ENCODE measurements at places on chromosomes 6 and 20.

GRCh38 chr6:136035378-136036070, 184.0 kb downstream of the PDE7B start:
- DNase-seq = no peak

DNA sequence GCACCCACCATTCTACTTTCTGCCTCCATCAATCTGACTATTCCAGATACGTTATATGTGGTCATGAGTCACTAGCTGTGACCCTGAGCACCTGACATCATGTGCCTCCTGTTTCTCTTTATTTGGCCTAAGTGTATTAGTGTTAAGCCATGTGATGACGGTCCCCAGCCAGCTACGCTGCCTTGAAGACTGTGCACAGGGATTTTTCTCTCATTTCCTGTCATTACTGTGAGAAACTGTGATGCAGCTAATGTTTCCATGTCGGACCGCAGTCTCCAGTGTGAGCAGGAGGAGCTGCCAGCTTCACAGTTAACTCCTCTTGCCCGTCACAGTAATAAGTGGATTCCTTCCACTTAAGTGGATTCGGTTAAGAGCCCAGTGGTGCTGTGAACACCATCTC, 9.9 kb upstream of the SPATS1 start:
- DNase-seq = no peak

GRCh38 chr6:45369870-45370269, 7.9 kb downstream of the SUPT3H start:
- DNase-seq = no peak

GRCh38 chr6:15631432-15631831, 31.4 kb downstream of the DTNBP1 start:
- no peak for DNase-seq

DNA sequence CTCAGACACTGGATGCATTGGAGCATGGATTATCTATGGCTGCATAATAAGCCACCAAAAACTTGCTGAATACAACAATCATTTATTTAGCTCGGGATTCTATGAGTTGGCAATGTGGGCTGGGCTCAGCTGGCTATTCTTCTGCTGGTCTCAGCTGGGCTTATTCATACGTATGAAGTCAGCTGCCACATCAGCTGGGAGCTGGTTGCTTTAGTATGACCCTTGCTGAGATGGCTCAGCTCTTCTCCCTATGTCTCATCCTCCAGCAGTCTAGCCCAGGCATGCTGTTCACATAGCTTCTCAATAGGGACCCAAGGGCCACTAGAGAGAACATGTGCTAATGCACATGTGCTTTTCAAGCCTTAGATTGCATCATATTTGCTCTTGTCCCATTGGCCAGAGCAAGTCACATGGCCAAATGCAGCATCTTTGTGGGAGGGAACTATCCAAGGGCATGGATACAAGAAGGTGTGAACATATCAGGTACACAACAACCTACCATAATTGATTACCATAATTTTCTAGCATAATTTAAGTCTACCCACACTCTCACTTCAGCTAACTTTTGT, 444.6 kb downstream of the KIF16B start:
- DNase-seq = no peak

DNA sequence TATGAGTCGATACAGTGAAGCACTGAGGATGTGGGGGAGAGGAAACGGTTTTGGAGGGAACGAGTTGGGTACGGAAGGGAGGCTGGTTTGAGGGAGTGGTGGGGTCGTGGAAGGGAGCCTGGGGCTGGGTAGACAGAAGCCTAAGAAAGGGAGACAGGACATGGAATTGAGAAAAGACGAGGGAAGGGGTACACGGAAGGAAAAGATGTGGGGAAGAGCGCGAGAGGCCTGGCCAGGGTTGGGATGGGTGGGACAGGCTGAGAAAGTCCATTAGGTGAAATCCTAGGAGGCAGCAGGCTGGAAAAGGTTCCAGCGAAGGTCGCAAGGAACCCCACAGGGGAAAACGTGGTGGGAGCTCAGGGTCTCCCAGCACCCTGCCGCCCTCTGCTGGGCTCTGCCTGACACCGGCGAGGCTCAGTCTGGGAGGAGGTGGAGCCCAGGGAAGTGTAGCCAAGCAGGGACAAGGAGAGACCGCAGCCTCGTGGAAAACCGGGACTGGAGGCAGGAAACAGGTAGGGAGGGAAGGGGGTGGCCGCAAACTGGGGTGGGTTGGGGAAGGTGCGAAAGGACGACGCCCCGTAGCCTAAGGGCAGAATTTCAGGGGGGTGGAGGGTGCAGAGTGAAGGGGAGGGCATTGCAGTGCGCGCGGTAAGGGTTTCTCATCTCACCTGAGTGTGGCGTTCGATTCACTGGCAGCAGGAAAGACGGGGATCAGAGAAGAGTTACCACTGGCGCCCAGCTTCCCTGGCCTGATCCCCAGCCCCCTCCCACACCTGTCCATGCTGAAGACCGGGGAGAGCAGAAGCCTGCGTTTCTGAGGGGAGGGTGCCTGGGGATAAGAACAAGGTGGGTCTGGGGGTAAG, 4.3 kb downstream of the GABBR1 start:
- DNase-seq = no peak

DNA sequence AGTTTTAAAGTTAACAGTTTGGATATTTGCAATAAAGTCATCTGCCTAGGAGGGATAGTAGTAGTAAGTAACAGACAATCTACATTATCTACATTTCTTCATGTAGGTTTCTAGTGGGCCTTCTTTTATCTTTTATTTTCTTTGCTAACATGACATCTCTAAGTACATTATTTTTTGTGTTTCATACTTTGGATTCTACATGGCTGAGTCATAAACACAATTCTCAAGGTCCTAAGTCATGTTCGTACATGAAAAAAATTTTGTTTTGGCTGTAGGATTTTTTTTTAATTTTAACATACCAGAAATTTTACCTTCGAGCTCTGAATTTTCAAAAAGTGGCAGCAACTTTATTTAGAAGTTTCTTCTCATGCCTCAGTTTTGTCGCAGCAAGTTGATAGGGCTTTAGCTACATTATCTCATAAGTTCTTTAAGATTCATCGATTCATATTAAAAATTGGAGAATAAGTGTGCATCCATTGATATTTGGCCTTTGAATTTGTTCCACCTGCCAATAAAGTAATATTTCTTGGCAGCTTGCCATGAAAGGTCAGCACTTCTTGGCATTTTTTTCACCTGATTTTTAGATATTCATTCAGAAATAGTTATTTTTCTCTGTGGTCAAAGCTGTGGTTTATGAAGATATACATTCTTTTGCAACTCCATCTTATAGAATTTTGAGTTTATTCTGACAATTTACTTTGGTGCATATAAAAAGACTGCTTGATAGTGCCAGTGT, 146.2 kb downstream of the GRIK2 start:
- no peak for DNase-seq

DNA sequence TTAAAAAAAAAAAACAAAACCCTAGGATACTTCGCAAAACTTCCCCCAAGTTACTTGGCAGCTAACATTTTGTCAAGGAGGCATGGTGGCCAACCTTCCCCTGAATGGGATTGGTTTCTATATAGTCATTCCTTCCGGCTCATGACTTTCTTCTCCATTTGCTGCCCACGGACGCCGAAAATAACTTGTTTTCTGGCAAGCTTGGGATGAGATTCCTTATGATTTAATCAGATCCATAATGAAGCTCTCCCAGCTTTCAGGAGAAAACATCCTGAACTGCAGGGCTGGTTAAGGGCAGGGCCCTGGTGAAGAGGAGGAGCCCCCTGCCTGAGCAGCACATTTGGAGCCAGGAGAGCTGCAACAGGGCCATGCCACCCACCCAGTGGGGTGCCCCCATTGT, 49.9 kb downstream of the PPP1R16B start:
- DNase-seq = no peak

DNA sequence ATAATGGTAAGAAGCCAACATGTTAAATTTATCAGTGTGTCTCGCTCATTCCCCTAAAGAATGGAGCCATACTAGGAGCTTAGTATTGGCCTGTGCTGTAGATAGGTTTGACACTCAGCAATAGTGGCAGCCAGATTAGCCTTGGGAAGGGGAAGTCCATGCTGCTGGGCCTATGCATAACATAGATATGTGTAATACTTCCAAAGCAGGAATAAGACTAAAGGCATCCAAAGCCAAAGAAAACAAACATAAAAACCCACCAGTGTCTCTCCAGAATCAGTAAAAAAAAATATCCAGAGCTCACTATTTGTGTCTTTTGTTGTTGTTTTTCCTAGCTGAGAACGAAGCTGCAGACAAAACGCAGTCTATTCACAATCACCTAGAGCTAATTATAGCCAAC, 104.2 kb upstream of the STXBP5 start:
- DNase-seq = no peak

DNA sequence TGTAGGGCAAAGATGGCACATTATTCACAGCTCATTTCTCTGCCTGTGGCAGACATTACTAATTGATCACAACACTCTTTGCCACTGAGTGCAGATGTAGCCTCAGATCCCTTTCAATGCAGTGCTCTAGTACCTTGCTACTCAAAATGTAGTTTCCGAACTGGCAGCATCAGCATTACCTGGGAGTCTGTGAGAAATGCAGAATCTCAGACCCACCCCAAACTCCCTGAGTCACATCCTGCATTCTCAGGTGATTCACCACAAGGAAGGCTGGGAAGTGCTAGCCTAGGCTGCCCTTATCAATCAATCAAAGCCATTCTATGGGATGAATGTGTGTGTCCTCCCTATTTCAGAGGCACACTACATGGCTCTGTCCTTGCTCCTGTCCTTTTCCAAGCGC, 58.5 kb downstream of the PCNA start:
- no peak for DNase-seq

GRCh38 chr6:82687855-82688254, 324.2 kb downstream of the TPBG start:
- DNase-seq = no peak

DNA sequence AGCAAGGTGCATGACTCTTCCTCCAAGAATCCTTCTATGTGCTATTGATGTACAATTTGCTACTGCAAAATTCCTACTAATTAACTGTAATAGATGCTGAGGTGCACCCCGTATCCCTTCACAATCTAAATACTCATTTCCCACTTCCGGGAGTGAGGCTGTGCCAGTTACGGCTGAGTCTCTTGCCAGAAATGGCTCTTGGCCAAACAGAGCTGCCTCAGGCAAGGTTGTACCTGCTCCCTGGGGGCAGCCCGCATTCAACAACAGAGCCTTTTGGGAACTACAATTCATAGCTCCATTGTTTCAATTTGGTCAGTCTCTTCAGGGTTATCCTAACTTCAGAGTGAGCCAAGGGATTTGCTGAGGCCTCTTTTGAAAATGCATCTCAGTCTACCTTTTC, 789.8 kb upstream of the MAP3K7 start:
- DNase-seq = no peak

DNA sequence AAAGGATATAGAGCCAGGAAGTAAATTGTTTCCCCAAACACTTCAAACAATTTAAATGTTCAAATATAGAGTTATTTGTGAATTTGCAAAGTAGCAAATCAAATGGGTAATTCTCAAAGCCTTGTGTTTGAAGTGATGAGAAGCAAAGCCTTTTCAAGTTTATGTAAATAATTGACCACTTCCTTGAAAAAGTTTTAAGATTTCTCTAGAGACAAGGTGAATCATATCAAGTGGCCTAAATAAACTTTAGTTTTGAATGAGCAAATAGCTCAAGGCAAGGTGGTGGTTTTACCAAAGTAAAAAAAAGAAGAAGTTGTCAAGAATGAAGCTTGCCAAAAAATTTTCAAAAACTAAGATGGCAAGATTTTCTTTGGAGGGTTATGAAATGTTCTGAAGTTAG, 42.6 kb upstream of the IFNGR1 start:
- DNase-seq = no peak

DNA sequence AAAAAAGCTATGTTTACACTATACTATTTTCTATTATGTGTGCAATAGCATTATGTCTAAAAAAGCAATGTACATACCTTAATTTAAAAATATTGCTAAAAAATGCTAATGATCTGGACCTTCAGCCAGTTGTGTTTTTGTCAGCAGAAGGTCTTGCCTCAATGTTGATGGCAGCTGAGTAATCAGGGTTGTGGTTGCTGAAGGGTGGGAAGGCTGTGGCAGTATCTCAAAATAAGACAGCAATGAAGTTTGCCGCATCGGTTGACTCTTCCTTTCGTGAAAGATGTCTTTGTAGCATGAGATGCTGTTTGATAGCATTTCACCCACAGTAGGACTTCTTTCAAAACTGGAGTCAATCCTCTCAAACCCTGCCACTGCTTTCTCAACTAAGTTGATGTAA, 134.7 kb upstream of the CDYL start:
- no peak for DNase-seq

DNA sequence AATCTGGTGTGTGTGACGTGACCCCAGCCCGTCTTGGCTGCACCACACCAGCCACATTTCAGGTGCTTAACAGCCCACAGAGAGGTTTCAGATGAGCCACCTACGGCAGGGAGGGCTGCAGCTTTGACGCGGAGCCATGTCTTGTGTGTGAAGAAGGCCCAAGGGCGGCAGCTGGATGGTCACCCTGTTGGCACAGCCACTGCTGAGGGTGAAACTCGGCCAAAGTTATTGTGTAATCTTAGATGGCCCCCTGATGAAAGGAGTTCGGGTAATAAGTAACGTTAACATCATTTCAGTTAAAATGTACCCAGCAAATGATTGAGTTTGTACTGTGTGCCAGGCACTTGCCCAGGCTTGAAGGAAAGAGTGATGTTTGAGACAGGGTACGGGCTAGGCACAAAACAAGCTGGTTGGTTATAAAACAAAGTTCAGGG, 97.2 kb downstream of the SSR1 start:
- no peak for DNase-seq

DNA sequence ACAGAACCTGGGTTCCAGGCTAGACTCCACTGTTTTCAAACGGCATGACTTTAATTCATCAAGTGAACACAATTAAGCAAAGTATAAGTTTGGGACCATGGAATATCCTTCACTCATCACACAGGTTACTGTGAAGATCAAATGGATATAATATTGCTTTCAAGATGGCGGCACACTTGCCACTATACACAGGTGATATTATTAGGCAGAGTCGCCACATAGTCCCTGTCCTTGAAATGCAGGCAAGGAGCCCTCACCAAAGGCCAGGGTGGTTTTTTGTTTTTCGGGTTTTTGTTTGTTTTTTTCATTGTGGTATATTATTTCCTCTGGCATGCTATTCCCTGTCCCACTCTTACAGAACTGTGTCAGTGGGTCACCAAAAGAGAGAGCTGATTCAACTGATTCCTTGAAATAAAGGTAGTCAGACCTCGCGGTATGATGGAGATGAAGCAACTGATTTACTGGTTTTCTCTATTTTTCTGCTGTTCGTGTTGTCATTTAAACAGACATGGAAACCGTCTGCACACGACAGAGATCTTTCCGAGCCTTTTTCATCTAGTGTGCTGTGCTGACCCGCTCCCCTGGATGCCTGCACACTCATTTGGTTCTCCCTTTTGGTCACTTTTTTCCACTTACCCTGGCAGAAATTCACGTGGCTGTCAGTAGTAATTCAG, 29.7 kb downstream of the MYB start:
- DNase-seq = no peak

- DNase-seq = no peak
Measured at GRCh38 chr6:3287308-3287707, 28.6 kb downstream of the PSMG4 start.

GRCh38 chr6:32087574-32088486, 21.3 kb downstream of the TNXB start:
- no peak for DNase-seq

DNA sequence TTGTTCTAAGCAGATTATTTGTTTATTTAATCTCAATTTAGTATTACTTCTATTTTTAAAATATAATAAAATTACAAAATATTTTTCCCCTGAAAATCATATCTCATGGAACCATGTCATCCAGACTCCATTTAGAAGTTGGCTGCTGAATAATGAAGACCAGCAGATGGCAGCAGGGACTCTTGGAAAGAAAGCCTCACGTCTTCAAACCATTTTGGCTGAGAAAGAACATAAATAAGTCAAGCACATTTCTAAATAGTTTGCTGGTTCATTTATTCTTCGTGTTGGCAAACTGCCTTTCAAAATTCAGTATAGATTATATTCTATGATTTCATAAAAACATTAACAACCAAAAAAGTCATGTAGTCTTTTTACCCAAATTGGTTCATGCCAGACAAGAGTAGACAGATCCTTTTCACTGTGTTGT, 71.7 kb downstream of the RCAN2 start:
- no peak for DNase-seq

Measured in cortex of kidney (tissue), 1 donor.